ENCODE measurements at places on chromosomes 5 and 9.
A peak's percentile ranks its signal among the peaks of the same experiment; 100 is the strongest.

DNA sequence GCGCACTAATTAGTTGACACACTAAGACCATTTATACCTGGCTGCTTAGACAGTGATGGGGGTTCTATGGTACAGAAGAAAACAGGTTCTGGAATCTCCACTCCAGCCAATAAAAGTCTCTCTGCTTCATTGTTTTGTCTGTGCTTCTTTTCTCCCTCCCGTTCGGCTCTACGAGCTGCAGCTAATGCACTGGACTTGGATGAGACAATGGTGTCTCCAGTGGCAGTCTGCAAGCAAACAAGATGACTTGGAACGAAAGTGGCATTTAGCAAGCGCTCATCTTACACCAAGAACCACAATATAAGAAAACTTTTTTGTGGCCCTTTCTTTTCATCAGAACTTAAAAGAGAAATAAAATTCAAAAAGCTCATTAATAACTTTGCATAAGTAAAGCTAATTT, 30.2 kb downstream of the GFM2 start:
- DNase-seq, result no peak

- no peak for DNase-seq
Observed at GRCh38 chr5:156460471-156460870, 133.5 kb downstream of the SGCD start.

DNA sequence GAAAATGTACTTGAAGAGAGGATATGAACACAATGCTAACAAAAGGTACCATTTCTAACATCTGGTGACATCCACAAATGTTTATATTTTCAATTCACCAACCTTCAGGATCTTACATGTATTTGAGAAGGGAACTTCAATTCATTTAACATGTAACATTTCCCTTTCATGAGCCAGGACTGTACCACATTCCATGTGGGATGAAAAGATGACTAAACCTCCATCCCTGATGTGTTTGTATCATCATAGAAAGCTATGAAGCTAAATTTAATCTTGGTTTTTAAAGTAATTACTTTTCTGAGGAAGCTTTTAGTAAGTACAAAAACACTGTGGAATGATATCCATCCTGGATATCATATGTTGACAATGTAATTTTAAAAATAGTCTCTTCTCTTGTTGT, 78.2 kb upstream of the GNA14 start:
- no peak for DNase-seq

DNA sequence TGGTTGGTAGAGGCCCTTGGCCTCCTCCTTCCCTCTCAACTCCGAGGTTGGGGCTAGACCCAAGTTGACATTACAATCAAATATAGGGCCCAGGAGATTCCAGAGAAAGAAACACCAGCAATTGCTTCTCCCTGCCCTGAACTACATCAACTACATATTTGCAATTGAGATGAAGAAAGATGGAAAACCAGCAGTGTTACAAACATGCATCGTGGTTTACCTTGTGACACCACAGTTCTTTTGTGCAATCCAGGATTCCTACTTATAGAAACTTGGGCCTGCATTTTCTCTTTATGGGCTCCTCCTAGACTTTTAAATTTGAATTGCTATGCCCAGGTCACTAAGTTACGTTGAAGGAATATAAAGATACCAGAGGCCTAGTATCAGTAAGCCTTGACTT, 126.7 kb downstream of the DCP2 start:
- DNase-seq, result no peak

DNA sequence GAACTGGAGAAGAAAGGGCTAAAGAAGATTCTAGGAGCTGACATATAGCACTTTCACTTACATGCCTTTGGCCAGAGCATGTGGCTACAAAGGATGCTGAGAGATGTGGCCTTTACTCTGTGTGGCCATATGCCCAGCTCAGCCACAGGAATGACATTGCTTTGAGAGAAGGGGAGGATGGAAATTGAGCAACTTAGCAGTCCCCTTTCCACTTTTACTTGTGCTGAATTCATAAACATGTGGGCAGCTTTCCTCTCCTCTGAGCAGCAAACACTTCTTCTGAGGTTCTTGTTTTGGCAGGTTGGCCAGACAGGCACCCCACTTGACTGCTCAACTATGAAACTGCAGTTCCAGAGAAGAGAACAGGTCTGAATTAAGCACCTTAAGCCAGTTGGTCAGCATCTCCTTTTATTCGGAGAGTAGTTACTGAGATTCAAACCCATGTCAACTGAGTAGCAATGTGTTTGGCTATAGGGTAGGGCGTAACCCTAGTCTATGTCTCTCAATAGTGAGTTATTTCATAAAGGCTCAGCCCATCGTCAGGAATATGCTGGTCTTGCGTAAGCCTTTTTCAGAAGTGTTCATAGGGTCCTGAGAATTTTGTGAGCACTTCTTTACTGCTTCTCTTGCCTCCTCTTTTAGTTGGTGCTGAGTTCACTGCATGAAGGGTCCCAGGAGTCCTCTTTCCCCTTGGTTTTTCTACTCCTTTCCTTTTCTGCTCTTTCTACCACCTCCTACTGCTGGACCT, 134.5 kb downstream of the PALM2AKAP2 start:
- no peak for DNase-seq

- no peak for DNase-seq
Observed at GRCh38 chr5:80930940-80931339, 29.2 kb upstream of the RASGRF2 start.

DNA sequence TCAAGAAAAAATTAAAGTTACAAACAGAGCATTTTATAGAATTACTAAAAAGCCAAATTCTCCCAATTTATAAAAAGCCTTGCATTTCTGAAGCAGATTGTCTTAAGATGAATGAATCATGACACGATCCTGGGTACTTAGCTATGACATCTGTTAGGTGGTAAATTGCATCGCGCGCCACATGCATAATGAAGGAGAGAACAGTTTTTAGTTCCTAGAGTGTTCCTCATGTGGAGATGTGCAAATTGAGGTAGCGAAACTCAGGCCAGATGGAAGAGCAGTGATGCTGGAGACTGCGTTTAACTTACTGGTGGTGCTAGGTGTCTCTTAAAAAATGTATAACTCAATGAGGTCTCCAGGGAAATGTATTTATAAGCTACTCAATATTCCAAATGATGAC, 516.1 kb downstream of the EFNA5 start:
- DNase-seq, result no peak

DNA sequence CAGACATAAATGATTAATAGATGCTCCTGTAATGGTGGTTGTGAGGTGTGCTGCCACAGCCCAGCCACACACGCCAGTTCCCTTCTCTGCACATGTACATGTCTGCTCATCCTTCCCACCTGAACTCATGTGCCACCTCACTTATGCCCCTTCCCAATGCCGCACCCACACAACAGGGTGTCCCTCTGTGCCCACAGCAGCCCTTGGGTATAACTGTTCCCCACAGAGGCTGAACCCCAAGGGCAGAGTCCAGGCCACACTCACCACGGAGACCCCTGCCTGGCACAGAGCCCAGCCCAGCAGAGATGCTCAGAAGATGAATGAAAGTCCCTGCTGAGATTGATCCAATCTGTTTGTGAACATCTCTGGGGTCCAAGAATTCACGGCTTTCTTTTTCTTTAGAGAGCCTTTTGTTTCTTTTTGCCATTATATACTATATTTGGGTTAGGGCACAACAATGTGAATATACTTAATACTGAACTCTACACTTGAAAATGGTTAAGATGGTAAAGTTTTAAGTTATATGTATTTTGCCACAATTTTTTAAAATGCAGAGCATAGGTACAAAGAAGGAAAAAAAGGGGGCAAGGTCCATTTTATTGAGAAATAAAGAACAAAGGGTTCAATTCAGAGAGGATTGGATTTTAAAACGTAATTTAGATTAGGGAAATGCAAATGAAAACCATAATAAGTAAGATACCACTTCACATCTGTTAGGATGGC, 29.6 kb downstream of the IRF1 start:
- DNase-seq, result no peak

DNA sequence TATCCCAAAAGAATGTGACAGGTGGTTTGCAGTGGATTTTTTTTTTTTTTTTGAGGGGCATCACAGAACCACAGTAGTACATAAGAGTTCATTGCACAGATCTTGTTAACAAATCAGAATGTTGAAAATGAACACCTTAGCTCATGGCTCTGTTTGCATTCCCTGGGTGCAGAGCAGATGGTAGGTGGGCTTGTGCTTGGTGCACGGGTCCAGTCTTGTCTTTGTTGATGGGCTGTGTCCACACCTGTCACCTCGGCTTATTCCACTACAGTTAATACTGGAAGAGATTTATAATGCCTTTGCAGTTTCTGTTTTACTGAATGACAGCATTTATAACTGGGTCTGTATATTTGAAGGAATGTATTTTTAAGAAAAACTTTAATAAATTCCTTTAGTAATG, 146.6 kb downstream of the KDM4C start:
- no peak for DNase-seq

DNA sequence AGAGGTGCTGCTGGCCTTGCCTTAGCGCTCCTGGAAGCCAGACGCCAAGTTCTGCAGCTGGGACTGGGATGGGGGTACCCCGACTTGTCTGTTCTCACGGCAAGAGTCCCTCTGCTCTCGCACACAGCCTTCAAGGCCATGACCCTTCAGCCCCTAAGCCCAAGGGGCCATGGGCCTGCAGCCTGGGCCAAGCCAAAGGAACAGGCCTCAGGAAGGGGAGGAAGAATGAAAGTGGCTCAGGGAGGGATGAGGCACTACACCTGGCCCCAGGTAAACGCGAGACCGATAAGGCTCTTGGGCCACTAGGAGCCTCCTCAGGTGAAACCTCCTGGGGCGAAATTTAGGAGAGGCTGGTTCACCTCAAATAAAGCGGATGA, 3.9 kb downstream of the EBF1 start:
- no peak for DNase-seq

- DNase-seq, result no peak
Observed at GRCh38 chr9:103734471-103734870, 359.6 kb upstream of the SMC2 start.

- no peak for DNase-seq
Observed at GRCh38 chr5:59716029-59716428, 177.5 kb downstream of the PDE4D start.

DNA sequence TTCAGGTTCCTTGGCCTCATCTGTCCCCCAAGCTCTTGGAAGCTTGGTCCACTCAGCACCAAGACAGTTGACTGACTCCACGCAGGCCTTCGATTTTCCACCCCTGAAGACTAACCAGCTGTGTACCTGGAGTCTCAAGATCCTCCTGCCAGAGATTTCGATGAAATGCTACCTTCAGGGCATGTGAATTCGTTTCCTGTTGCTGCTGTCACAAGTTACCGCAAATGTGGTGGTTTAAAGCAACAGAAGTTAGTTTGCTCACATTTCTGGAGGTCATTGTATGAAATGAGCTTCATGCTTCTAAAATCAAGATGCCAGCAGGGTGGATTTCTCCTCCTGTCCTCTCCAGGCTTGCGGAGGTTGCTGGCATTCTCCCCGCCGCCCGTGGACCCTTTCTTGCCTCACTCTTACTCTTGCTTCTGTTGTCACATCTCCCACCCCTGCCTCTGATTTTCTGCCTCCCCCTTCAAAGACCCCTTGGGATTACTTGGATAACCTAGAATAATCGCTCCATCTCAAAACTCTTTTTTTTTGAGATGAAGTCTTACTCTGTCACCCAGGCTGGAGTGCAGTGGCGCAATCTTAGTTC, 27.6 kb upstream of the RETREG1 start:
- no peak for DNase-seq

DNA sequence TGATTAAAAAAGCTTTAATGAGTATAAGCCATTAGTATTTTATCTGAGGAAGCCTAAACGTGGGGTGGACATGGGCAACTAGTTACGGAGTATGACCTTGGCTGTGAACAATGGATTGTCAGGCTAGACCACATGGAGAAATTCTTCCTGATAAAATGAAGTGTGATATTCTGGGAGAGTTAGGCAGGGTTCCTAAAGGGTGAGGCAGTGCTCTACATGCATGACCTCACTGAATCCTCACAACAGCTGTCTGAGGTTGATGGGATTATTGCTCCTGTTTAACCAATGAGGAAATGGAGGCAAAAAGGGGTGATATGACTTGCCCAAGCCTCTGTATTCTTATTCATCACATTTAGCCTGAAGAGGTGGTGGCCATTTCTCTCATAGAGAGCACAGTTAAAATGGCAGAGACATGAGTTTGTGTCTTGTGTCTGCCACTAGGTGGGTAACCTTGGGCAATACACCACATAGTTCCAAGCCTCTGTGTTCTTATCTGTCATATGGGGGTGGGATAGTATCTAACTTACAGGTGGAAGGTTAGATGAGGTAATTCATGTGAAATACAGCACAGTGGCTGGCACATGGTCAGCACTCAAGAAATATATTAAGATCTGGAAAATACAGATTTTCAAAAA, 96.1 kb upstream of the NR3C1 start:
- no peak for DNase-seq

DNA sequence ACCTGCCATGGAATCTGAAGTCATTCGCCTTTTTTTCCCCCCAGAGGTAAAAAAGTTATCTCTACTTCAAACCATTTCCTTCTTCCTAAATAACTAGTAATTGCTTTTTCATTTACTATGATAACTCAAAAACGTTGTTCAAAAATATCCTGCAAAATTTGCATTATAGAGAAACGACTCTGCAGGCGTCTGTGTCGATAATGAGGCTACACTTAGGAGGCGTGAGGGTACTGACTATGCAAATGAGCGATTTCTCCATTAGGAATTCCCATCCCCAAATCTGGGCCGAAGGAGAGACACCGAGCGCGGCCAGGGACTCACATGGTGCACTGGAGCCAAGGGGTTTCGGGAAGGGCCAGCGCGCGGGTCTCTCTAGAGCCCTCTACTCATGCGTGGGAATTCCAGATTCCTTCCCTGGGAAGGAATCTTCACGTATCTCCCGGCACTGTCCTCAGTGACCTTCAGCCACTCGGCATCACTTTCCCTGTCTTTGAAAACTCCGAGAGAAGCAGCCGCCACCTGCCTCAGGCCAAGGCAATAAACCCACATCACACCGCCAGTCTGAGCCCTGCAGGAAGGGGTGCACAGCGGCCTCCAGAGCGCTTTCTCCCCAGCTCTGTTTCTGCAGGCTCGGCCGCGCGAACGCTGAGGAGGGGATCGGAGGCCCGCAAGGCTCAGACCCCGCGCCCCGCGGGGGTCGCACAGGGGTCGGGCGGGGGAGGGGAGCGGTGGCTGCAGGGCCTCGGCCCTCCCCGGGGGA, 718 bp upstream of the DENND4C start:
- DNase-seq, result peak; percentile 61

- no peak for DNase-seq
Observed at GRCh38 chr5:149015561-149015960, 47.3 kb downstream of the SH3TC2 start.

GRCh38 chr5:88695931-88696330, 187.1 kb downstream of the MEF2C start:
- no peak for DNase-seq

DNA sequence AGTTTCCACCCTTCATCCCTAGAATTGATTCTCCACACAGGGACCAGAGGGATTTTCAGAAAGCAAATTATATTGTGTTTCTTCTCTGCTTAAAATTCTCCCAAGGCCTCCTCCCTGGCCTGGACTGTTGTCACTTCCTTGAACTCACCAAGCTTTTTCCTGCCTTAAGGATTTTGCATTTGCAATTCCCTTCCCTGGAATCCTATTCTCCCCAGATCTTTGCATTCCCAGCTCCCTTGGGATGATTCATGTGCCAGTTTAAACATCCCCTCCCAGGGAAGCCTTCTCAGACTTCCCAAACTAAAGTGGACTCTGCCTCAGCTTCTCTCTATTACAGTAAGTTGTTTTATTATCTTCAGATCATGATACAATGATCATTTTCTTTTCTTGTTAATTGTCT, 35.2 kb upstream of the PDE8B start:
- DNase-seq, result no peak

- no peak for DNase-seq
Observed at GRCh38 chr5:40828690-40829661, 6.0 kb downstream of the RPL37 start.
